ENCODE measurements at places on chromosomes 7 and 10.

GRCh38 chr10:55353414-55353813 is 552.4 kb upstream of the PCDH15 start:
- no peak for DNase-seq

DNA sequence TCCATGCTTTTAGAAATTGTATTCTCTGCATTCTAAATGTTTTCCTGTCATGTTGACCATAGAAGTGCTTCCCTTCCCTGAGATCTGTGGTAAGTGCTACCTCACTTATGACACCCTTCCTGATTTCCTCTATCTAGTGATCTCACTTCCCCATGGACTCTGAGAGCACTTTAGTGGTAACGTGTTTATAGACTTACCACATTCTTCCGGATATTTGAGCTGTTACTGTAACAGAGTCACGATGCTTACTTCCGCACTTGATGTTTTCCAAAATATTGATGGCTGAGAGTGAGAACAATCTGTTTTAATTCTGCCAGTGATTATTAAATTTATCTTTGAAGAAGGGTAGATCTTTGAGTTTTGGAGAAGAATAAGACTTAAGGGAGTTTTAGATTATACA is 60.1 kb upstream of the NAMPT start:
- DNase-seq: peak; percentile 92

DNA sequence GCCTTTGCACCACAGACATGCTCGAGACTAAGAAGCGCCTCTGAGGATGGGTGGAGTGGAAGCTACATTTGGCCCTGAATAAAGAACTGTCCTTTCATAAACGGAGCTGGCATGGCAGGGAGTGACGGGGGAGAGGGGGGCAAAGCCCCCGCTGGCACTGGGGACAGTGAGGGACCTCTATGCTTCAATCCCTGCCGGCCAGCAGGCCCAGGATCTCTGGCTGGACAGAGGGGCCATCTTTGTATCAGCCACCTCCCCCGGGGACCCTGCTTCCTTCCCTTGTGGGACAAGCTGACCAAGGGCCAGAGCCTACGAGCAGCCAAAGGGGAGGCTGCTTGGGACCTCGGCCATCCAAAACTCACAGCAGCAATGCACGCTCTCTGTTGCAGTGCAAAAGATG is 28.2 kb upstream of the ECHDC3 start:
- no peak for DNase-seq

GRCh38 chr10:126057494-126057893 is 161.1 kb downstream of the FANK1 start:
- no peak for DNase-seq

DNA sequence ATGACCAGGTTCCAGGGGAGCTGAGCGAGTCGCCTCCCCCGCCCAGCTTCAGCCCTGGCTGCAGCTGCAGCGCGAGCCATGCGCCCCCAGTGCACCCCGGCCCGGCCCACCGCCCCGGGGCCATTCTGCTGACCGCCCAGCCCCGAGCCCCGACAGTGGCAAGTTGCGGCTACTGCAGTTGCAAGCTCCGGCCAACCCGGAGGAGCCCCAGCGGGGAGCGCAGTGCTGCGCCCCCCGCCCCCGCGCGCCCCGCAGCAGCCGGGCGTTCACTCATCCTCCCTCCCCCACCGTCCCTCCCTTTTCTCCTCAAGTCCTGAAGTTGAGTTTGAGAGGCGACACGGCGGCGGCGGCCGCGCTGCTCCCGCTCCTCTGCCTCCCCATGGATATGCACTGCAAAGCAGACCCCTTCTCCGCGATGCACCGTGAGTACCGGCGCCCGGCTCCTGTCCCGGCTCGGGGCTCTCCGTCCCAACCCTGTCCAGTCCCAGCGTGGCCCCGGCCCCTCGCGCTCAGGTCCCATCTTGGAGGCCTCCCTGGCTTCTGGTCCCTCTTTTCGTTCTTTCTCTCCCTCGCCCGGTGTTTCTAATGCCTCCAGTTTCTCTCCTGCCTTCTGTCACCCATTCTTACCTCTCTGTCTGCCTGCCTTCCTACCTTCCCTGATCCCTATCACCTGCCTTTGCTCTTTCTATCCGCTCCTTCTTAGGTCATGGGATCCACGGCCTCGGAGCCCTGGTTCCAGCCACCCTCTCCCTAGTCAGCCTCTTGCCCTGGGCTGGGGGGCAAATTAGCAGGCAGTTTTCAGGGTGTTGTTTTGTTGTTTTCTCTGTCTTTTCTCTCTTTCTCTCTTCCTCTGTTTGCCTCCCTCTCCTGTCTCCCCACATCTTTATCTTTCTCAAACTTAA is 751 bp downstream of the PAX2 start:
- DNase-seq: no peak

GRCh38 chr7:69277366-69277765 is 320.9 kb upstream of the AUTS2 start:
- DNase-seq: no peak

- peak; percentile 81 for DNase-seq
Observed at GRCh38 chr7:77425101-77426051, 9.2 kb upstream of the GSAP start.

DNA sequence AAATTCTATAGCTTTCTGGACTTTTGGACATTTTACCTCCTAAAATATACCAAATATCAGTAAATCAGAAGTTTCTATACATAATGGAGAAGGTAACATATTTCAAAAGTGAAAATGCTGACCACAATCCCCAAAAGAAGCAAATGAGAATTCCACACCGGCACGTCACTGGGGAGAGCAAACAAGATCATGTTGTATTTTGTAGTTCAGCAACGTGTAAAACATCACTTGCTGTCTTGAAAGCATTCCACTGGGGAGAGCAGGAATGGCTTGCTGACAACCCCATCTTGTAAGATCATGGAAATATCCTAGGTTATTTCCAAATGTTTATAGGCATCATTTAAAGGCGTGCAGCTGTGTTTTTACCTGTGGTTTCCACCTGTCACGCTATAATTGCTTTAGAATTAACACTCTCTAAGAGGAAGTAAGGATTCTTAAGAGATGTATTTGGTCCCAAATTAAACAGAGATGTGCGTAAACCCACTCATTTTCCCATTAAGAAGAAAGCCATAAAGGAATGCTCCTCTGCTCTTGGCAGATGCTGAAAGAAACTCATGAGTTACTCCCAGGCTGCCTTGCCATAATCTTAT is 397.1 kb upstream of the POT1 start:
- peak; percentile 16 for DNase-seq

DNA sequence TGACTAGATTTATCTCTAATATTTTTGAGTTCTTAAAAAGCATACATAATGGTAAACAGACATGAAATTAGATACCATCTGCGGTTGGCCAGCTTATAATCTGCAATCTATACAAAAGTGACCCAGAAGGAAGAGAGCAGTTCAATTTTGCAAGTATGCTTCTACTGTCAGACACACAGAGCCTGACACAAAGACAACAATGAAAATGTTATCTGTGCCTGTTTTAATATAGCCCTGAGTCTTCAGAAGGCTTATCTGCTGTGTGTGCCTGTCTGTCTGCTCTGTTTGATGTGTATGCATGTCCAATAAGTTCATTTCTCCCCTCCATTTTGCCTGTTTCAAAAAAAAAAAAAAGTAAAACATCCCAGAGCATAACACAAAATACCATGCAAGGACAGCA is 73.3 kb upstream of the FHIP2A start:
- no peak for DNase-seq

GRCh38 chr7:144028547-144028946 is 20.2 kb upstream of the OR2A5 start:
- DNase-seq: no peak

GRCh38 chr7:30584415-30584814 is 10.3 kb upstream of the GARS1 start:
- DNase-seq: no peak

- DNase-seq: peak; percentile 53
Observed at GRCh38 chr7:120825576-120825975, 32.4 kb downstream of the TSPAN12 start.

GRCh38 chr10:114665406-114665805 is 7.3 kb upstream of the ABLIM1 start:
- DNase-seq: no peak

DNA sequence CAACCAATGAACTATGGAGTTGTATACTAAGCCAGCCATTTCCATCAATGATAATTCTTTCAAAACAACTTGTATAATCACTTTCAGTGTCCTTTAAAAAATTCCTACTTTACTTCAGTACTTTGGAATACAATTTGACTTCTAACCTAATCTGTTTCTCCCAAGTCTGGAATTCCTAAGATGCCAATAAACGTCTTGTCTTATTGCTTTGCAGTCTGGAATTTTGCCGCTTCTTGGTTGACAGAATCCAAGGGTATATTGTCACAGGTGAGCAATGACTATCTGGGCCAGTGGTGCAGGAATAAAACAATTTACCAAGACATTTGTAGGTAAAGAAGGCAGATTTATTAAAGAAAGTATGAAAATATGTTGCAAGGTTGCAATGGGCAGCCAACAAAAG is 21.8 kb downstream of the RP9 start:
- no peak for DNase-seq

- no peak for DNase-seq
Observed at GRCh38 chr7:36982766-36983165, 258.5 kb upstream of the AOAH start.

DNA sequence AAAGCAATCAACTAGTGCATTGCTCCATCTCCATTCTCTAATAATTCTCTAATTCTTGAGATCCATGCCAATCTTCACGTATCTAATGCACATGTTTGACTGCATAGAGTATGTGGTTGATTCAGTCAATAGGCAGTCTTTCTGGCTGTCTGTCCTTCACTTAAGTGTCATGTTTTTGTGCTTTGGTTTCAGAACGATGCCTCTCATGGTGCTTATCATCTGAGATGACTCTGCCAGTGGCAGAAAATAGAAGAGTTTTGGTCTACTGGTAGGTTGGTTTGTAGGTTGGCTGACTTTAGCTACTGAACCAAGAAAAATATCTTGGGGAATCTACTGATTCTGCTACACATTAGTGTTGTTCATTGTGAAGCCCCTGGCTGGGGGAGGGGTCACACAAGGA is 364.2 kb downstream of the SFMBT2 start:
- no peak for DNase-seq

- DNase-seq: peak; percentile 71
Observed at GRCh38 chr7:5755704-5756504, 25.6 kb downstream of the RNF216 start.

DNA sequence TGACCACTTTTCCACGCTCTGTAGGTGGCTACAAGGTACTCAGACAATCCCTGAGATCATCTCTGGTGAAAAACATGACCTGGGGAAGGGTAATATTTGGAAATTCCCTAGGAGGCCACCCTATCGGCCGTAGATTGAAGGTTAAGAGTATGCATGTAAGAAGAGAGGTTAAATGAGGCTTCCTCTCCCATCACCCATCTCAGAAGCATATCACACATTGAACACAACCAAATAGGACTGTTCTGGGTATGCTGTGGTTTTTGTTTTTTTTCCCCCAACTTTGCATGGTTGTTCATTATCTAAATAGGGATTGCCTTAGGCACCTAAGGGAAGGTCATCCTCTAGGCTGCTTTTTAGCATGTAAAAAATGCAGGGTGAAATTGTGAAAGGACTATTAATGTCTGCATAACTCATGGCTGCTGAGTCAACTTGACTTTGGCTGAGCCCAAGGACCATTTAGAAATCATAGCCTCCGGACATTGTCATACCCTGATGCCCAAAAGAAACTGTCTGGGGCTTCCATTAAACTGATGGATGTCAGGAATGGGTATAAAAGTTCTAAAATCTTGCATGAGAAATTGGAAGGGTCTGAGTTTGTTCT is 24.7 kb upstream of the ST8SIA6 start:
- DNase-seq: no peak

GRCh38 chr10:71582019-71582418 is 137.6 kb downstream of the C10orf105 start:
- peak; percentile 46 for DNase-seq

DNA sequence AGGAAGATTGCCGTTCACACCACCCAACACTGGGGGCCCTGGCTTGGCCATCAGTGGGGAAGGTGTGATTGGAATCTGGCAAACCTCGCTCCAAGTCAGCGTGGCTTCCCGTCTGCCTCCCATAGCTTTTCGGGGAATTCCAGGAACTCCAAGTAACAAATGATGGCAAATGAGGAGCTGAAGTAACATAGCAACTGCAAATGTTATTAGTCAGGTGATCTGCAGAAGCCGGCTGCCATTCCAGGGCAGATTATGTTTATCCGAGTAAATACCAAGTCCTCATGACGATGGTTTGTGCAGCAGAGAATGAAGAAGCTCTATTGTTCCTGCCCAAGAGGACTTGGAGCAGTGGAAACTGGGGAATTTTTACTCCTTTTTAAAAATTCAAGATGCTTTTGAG is 270.5 kb upstream of the PODXL start:
- DNase-seq: no peak

DNA sequence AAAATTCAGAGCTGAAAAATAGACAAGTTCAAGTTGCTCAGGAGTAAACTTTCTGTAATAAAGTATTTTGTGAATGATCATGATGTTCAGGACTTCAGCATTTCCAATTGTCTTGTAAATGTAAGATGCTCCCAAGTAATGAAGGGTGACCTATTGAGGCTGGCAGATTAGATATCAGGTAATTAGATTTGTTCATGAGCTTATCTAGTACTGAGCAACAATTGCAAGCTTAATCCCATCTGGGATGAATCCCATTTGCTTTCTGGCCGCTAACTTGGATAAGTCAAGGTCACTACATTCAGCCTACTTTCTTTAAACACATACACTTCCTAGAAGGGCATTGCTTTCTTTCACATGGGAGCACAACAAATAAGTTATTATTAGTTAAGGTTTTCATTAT is 82.4 kb upstream of the ITGB1 start:
- DNase-seq: no peak

- no peak for DNase-seq
Observed at GRCh38 chr10:73168465-73168803, 515 bp downstream of the FAM149B1 start.

GRCh38 chr7:2970861-2971260 is 72.8 kb downstream of the CARD11 start:
- DNase-seq: no peak

- DNase-seq: no peak
Observed at GRCh38 chr7:132825932-132826835, 249.9 kb upstream of the PLXNA4 start.

GRCh38 chr7:1512781-1513656 is 8.8 kb upstream of the INTS1 start:
- peak; percentile 79 for DNase-seq
